ENCODE measurements at places on chromosomes 2 and 18.

DNA sequence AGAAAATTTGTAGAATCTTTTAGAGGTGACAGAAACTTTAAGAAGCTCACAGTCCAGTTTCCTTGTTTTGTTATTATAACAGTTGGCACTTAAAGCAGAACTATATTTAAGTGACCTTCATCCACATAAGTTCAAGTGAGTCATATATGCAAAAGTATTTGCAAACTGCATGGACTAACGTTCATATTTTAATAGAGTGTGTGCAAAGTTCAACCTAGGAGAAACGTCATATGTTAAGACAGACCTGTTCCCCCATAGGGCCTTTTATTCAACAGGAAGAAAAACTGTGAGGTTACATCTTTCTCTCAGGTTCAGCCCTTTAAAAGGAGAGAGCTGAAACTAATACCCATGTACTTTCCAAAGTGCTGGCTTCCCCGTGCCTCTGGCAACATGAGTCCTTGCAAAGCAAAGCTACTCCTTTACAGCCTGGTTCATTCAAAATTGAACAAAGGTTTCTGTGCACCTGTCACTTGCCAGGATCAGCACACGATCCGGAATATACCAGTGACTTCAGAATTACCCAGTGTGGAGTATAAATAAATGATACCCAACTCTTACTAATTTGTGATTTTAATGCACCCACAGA, 280.0 kb upstream of the RAB12 start:
- no peak for DNase-seq
- no peaks in the 10 kb centered on the region for H3K4me1 ChIP-seq
- no peak overlapping the region for H3K4me3 ChIP-seq
- no peaks in the 10 kb centered on the region for H3K36me3 ChIP-seq
- H3K27me3 ChIP-seq: no peaks in the 10 kb centered on the region
- no peak overlapping the region for H3K27ac ChIP-seq

DNA sequence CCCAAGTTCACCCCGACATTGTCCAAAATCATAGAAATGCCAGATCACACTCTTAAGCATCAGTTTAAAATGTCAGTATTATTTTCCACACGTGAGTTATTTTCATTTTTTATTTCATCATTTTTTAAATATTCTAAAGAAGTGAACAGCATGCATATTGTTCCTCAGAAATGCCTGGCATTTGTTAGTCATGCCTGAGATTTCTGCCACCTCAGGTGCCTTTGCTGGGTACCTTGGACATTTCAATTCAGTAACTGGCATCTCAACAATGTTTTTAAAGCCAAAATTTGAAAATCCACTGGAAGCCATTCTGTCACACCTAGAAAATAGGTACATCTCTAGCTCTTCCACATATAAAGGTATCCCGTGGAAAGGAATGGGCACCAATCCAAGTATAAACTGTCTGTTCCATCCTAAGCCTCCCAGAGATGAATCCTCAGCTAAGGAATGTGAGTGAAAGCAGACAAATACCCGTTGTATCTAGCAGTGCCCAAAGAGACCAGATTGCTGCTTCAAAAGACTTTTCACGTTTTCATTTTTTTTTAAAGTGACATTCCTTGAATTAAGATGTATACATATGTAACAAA, 159.8 kb downstream of the ZNF385B start:
- H3K36me3 ChIP-seq: no peaks in the 10 kb centered on the region
- H3K27me3 ChIP-seq: no peaks in the 10 kb centered on the region
- no peak overlapping the region for H3K27ac ChIP-seq
- no peak overlapping the region for H3K4me3 ChIP-seq

DNA sequence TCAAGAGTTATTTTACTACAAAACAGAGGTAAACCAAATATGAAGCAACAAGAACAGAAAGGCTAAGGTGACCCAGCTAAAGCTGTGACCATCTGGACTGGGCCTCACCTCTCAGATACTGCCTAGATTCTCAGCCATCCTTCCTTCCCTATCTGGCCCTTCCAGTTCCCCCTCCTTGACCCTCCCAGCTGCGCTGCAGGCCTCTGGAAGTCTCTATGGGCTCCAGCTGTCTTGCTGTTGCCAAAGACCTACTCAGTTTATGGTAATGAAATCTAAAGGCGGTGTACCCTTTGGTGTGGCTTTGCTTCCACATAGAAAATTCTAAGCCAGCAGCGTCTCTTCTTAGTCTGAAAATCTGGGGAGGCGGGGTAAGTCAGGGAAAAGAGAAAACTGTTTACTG, 55.7 kb downstream of the ARHGEF33 start:
- no peaks in the 10 kb centered on the region for H3K36me3 ChIP-seq
- H3K27ac ChIP-seq: no peak overlapping the region
- DNase-seq: no peak
- no peaks in the 10 kb centered on the region for H3K27me3 ChIP-seq
- H3K4me3 ChIP-seq: no peak overlapping the region

DNA sequence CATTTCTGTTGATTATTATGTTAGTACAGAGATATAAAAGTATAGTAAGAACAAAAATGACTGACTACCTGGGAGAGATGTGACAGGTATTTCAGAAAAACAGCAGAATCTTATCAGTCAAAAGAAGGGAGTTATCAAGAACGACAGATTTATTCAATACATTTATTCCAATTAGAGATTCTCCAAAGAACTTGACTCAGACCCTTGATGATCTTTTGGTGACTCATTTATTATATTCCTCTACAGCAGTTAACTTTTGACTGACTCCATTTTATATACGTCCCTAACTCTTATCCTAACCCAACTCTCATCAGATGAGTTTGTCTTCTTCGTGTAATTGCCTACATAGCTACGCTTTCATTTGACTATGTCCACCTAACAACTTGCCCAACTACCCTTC, 91.1 kb downstream of the C2orf74 start:
- DNase-seq: no peak
- H3K36me3 ChIP-seq: peaks cover 48% of the 10 kb centered on the region
- no peak overlapping the region for H3K4me3 ChIP-seq
- no peak overlapping the region for H3K27ac ChIP-seq
- no peaks in the 10 kb centered on the region for H3K4me1 ChIP-seq

- H3K4me1 ChIP-seq: no peaks in the 10 kb centered on the region
- H3K27me3 ChIP-seq: no peaks in the 10 kb centered on the region
- no peak overlapping the region for H3K4me3 ChIP-seq
- H3K36me3 ChIP-seq: no peaks in the 10 kb centered on the region
- H3K27ac ChIP-seq: no peak overlapping the region
These were observed 977.6 kb downstream of the SUCLG1 start for GRCh38 chr2:83481436-83481835.

Data from thymus (tissue), 14 donors.